ENCODE measurements at places on chromosomes 5 and 9.
A peak's percentile ranks its signal among the peaks of the same experiment; 100 is the strongest.

- DNase-seq, result no peak
These were observed 90.6 kb downstream of the VCAN start for GRCh38 chr5:83562071-83562606.

DNA sequence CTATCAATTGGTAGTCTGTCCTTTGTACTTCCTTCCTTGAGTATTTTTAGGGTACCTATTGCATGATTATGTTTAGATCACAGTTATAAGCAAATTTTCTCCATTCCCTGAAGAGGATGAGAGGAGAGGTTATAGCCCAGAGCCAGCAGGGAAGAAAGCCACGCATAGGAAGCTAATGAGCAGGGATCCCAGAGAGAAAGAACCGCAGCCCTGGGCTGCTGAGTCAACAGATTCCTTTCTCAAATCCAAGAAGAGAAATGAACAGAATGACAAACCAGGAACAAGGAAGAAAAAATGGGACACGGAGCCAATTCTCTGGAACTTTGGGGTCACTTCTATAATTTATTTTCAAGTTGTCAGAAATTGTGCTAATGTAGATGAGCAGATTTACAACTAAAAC is 284.5 kb downstream of the RFX3 start:
- DNase-seq, result peak; percentile 45

DNA sequence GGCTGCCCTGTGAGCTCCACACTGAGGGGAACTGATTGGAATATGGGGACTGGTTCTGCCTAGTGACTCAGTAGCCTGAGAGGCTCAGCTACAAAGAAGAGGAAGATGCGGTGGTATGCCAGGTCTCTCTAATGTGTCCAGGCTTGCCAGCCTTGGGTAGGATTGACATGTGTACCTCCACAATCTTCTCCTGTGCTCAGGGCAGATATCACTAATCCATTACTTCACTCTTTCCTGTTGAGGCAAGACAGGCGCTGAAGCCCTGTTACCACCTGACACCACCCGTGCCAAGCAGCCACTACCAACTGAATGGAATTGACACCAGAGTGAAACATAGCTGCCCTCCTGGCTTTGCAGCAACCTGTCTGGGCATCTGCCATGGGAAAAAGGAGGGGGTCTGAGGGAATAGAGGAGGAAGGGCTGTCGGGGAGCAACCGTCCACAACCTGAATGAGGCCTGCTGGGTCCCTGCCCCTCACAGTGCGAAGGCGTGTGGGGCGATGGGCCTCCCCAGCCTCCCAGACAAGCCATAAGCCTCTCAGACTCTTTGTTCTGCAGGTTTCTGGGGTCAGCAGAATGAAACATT is 114.7 kb upstream of the CXCL14 start:
- no peak for DNase-seq

DNA sequence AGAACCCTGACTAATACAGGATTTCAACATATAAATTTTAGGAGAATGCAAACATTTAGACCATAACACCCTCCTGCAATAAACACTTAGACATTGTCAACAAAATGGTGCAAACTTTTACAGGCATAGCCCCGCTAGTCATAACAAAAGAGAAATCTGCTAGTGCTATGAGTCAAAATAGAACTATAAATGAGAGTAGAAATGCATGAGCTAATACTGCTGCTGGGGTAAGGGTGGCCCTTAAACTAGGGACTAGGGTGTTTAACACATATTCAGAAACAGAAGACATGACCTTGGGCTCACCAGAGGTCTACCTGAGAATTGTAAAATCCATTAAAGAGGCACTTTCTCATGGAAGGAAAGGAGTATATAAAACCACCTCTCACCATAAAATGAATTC is 131.6 kb downstream of the TLR4 start:
- DNase-seq, result no peak

DNA sequence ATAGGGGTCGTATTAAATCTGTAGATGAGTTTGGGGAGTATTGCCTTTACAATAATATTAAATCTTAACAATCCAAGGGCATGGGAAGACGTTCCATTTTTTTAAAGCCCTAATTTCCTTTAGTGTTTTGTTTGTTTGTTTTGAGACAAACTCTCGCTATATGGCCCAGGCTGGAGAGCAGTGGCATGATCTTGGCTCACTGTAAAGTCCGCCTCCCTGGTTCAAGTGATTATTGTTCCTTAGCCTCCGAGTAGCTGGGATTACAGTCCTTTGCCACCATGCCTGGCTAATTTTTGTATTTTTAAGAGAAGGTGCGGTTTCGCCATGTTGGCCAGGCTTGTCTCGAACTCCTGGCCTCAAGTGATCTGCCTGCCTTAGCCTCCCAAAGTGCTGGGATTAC is 19.9 kb downstream of the NIPBL start:
- no peak for DNase-seq

DNA sequence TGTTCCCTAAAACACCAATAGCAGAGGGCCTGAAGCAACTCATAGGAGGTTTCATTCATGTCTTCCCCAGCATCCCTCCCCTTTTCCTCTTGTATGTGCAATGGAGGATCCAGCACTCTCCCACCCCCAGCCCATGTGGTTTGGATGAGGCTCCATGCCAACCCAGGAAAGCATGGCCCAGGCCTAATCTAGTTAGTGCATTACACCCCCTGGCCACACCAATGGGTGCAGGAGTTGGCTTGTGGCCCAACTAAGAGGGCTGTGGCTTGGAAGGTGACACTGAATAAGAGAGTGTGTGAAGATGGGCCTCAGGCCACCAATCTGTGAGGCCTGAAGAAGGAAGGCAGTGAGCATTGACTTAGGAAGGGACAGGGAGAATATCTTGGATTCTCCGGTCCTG is 70.8 kb upstream of the SMIM23 start:
- no peak for DNase-seq

DNA sequence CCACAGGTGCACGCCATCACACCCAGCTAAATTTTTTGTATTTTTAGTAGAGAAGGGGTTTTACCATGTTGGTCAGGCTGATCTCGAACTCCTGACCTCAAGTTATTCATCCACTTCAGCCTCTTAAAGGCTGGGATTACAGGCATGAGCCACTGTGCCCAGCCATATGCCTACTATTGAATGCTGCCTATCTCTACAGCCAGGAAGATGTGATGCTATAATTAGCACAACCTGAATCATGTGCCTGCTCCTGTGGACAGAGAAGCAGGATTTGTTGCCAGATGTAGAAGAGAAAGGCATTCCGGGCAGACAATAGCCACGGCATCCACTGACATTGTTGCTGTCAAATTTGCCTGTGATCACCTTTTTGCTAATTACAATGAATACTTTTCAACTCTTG is 24.4 kb upstream of the MLLT3 start:
- no peak for DNase-seq

DNA sequence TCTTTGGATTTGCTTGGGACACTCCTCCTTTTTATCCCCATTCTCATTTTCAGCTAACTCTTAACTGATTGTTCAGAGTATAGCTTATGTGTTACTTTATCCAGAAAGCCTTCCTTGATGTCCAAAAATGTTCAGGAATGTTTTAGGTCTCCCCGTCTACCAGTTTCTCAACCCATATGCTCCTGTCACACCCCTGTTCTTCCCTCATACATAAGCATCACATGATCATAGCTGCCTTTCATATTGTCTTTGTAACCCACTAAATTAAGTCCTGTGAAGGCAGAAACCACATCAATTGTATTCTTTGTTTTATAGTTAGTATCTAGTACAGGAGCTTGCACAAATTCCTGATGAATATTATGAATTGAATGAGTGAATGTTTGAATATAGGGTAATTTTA is 321.9 kb upstream of the ACTBL2 start:
- DNase-seq, result no peak

DNA sequence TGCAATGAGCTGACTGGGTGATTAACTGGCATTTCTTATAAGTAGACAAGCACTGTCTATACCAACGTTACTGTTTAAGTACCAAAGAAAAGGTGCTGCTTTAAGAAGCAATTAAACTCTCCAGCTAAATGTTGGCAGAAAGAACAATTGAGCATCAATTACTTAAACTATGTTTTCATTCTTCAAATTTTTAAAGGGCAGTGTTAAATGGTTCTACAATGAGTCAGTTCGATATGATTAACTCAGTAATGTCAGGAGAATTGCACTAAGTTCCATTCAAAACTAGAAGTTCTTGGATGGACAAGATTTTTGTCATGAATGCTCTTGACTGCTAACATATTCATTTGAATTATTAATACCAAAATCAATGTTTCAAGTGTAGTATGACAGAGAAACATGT is 593.7 kb downstream of the DNAH5 start:
- DNase-seq, result peak; percentile 12

- DNase-seq, result no peak
These were observed 171.0 kb downstream of the DEPDC1B start for GRCh38 chr5:60529001-60529400.

DNA sequence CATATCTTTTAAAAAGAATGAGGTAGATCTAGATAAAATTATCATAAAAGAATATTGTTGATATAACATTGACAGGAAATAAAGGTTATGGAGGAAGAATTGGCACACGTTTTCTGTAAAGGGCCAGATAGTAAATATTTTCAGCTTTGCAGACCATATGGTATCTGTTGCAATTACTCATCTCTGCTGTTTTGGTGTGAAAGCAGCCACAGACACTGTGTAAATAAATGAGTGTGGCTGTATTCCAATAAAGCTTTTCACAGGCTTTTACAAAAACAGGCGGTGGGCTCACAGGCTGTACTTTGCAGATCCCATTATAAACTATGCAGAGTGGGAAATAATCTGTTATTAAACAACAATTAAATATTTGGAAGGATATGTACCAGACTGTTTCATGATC is 87.4 kb downstream of the SGCD start:
- DNase-seq, result peak; percentile 62

GRCh38 chr5:122314036-122314435 is 2.0 kb downstream of the SNCAIP start:
- DNase-seq, result no peak

DNA sequence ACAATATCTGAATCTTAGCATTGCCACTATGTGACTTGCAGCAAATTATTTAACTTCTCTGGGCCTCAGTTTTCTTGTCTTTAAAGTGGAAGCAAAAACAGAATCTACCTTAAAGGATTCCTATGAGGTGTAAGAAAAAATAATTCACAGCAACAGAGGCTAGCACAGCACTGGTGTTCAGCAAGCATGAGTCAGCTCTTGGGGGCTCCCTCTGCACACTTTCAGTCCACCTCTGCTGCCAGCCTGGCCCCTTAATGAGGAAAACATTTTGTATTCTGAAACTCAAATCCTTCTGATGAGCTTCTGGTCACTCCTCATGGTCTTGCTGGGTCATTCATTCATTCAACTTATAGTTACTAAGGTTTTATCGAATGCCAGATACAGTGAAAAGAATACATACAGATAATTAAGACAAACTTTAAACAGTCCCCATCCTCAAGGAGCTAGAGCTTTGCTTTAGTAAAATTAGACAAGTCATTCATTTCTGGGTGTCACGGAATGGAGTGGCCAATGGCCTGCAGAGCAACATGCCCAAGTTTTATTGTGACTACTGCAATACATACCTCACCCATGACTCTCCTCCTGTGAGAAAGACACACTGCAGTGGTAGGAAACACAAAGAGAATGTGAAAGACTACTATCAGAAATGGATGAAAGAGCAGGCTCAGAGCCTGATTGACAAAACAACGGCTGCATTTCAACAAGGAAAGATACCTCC is 26.8 kb upstream of the IQGAP2 start:
- DNase-seq, result peak; percentile 25

DNA sequence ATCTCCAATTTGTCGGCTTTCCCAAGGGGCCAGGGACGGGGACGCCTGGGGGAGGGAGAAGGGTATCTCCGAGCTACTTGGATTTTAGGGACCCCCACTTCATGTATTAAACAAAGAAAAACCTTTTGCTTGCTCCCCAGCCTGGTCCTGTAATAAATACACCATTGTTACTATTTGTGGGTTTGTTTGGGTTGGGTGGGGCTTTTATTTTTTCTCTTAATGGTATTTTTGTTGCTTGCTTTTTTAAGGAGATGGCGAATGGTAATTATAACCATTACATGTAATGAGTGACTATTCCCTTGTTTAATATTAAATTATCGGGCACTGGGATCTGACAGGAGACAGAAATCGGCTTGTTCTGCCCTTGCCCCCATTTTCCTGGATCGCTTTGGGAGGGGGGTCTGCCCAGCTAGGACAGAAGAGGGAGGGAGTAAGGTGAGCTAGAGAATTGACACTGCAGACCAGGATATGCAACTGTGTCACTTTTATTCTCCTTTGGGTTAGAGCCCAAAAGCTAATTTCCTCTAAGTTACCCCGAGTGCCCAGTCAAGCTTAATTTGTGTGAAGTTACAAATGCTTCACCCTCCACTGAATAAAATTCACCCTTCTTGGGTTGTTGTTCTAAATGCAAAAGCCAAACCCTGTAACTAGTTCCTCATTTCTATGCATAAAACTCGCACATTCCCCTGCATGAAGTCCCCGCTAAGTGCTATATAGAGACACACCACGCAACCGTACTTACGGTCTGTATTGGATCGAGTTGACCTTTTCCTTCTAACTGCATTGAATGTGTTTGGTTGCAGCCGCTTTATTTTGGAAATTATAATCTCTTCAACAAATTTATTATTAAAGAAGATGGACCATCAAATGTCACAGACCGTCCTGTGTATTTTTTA is 1.6 kb upstream of the ZNF608 start:
- DNase-seq, result no peak

DNA sequence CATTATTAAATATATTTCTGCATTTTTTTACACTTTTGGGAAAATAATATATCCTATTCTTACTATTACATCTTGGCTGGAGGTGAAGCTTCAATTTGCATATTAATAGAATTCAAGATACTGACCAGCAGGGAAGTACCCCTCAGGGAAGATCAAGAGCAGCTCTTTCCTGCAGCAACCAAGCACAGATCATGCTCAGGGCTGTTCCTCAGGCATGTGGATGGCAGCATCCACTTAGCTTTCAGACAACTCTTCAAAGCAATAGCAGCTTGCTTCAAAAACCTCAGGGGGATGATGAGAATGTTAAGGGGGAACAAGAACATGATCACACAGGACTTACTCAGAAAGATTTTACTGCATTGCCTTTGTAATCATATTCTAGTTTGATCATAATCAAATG is 731.8 kb downstream of the SEMA5A start:
- no peak for DNase-seq

DNA sequence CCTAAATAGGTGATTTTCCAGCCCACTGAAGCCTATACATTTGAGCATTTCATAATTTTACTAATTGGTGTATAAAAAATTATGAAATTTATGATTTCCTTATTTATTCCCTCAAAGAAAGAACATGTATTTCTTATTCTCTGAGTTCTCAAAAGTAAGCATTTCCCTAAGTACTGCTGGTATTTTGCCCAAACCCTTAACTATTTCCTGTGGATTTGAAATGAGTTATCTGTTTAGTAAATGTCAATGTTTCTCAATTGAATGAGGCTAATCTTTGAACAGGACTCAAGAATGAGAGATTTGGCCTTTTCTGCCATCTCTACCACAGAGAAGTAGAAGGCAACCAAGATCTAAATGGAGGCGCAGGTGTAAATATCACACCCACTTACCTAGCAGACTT is 751.7 kb downstream of the TLE1 start:
- peak; percentile 64 for DNase-seq

Data from fibroblast of skin of right quadriceps (primary cell).